ENCODE measurements at places on chromosomes 4 and X.
A peak's percentile ranks its signal among the peaks of the same experiment; 100 is the strongest.

- H3K36me3 ChIP-seq: no peaks in the 10 kb centered on the region
- H3K4me3 ChIP-seq: peak within 1 kb of the TSS; percentile 31
- peak; percentile 87 for DNase-seq
These were observed at the start of gene CC2D2A for GRCh38 chr4:15469402-15470127. Gene CC2D2A (plus strand): TSS chr4:15469882. CDS start chr4:15475933, 6,051 bp downstream.

- DNase-seq: no peak
- no peaks in the 10 kb centered on the region for H3K4me1 ChIP-seq
- no peak overlapping the region for H3K27ac ChIP-seq
- no peaks in the 10 kb centered on the region for H3K36me3 ChIP-seq
- no peak overlapping the region for H3K4me3 ChIP-seq
These were observed 35.7 kb upstream of the ANK2 start for GRCh38 chr4:113013751-113014150.

- no peaks in the 10 kb centered on the region for H3K36me3 ChIP-seq
- H3K27me3 ChIP-seq: no peaks in the 10 kb centered on the region
- DNase-seq: peak; percentile 89
- peaks cover 37% of the 10 kb centered on the region for H3K4me1 ChIP-seq
- H3K4me3 ChIP-seq: no peak overlapping the region
These were observed 63.7 kb downstream of the MAML3 start for GRCh38 chr4:140090215-140090731.

DNA sequence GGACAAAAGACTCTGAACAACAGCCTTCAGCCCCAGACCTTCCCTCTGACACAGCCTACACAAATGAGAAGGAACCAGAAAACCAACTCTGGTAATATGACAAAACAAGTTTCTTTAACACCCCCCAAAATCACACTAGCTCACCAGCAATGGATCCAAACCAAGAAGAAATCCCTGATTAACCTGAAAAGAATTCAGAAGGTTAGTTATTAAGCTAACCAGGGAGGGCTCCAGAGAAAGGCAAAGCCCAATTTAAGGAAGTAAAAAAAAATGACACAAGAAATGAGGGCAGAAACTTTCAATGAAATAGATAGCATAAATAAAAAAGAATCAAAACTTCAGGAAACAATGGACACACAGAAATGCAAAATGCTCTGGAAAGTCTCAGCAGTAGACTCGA lies 224.0 kb downstream of the TRIML1 start:
- H3K27me3 ChIP-seq: no peaks in the 10 kb centered on the region
- no peaks in the 10 kb centered on the region for H3K36me3 ChIP-seq
- no peaks in the 10 kb centered on the region for H3K4me1 ChIP-seq
- no peak for DNase-seq
- no peak overlapping the region for H3K27ac ChIP-seq

DNA sequence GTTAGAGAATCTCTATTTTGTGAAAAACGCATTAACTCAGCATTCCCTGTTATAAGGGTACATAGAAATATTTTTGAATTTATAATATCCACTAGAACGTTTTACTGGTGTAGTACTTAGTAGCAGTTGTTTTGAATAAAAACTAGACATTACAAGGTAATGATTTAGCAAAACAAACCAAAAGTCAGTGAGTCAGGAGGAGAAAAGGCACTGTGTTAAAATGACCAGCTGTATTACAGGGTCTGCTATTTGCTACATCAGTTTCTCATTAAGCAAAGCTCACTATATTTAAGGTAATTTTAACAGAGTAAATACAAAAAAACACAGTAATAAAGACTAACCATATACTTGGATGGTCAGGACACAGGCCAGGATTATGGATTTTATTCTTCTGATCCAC lies 152.8 kb downstream of the RASL11B start:
- no peaks in the 10 kb centered on the region for H3K27me3 ChIP-seq
- H3K4me3 ChIP-seq: no peak overlapping the region
- no peaks in the 10 kb centered on the region for H3K4me1 ChIP-seq
- DNase-seq: no peak
- no peak overlapping the region for H3K27ac ChIP-seq

GRCh38 chrX:70476934-70477733 lies 32.5 kb downstream of the DLG3 start:
- no peaks in the 10 kb centered on the region for H3K27me3 ChIP-seq
- no peak overlapping the region for H3K4me3 ChIP-seq
- H3K27ac ChIP-seq: no peak overlapping the region
- H3K36me3 ChIP-seq: no peaks in the 10 kb centered on the region
- peak; percentile 59 for DNase-seq
- no peaks in the 10 kb centered on the region for H3K4me1 ChIP-seq
